ENCODE measurements at places on chromosomes 1 and 21.

DNA sequence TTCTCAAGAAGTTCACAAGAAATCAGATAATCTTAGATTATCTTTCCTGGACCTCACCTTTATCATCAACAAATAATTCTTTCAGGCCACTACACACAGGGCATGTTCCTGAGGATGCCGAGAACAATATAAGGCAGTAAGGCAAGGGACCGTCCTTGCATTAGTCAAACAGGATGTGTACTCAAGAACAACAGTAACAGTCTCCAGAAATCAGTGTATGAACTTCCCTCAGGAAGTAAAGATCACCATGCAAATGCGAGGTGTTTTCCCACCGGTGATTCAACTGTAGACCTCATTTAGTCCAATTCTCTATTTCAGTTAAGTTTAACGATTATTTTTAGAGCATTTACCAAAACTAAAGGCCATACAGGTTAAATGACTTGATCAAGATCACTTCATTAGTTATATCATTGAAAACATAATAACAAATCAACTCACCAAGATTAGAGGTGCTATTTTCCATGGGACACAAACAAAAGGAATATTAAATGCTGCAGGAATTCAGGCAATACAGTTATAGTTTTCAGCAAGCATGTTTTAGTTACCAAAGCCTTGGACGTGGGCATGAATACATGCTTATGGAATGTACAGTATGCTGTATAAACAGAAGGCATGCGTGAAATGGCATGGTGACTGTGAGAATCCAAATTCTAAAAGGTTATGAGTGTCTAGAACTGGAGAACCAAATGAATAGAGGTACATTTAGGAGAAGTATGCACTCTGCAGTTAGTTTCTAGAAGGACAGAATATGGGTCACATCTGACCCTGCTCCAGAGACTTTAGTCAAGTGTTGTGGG is 145.2 kb downstream of the TNR start:
- no peak for DNase-seq

DNA sequence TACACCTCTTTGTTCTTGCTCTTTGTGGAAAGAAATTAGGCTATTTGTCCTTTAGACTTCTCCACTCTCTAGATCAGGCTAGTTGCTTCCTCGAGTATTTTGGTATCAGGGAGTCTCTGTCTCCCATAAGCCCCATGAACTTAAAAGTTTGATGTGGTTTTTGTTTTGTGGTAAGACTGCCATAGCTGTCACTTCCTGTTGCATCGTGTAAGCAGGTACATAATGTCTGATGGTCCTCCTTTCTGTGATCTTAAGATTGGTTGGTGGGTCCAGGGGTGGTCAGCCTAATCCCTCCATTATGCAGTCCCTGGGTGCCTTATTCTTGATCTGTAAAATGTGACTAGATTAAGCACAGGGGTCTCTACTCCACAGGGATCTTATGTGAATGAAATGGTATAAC is 23.1 kb downstream of the CD53 start:
- DNase-seq, result no peak

GRCh38 chr1:56584910-56585528 is 5.7 kb upstream of the PLPP3 start:
- peak; percentile 38 for DNase-seq

- DNase-seq, result no peak
Observed at GRCh38 chr1:53781654-53782053, 42.7 kb upstream of the GLIS1 start.

DNA sequence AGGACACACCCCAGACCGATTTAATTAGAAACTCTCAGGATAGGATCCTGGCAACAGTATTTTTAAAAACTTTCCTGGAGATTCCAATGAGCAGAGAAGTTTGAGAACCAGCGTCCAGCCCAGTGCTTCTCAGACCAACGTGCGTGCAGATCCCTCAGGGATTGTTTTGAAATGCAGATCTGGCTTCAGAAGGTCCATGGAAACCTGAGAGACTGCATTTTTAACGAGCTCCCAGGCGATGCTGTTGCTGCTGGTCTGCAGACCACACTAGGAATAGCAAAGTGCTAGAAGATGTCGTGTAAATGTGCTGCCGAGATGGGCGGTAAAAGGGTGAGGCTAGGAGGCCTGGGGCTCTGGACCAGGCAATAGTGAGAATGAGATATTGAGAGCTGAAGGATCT is 18.4 kb upstream of the CASQ1 start:
- DNase-seq, result no peak

DNA sequence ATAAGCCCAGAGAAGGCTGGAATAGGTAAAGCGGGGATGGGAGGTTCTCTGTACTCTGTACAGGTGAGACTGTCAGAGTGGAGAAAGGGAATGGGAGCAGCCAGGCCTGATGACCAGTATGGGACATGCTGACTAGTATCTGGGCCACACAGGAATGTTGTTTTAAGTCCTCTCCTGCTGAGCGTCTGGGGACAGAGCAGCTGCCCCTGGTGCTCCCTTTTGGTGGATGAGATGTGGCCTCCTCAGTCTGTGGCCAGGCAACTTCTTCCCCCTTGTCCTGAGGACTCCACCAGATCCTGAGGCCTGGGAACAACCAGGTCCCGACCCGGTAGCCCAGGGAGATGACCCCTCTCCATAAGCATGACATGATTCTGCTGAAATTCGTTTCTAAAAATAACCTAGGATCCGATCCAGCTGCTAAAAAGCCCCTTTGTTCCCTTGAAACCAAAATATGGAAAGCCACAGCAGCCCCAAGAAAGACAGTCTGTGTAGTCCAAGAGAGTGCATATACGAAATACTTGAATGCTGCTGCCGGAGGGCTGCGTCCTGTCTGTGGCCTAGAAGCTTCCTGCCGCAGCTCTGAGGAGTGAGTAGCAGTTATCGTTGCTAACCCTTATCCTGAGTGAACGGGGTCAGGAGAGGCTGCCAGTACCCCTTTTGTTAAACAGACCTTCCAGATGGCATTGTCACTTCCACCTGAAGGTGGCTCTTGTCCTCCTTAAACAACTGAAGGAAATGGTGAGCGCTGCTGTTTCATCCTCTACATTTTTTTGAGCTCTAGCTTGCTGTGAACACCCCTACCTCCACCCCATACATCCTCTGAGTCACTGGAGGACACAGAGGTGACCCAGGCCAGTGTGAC is 47.1 kb downstream of the ATP2B4 start:
- no peak for DNase-seq

DNA sequence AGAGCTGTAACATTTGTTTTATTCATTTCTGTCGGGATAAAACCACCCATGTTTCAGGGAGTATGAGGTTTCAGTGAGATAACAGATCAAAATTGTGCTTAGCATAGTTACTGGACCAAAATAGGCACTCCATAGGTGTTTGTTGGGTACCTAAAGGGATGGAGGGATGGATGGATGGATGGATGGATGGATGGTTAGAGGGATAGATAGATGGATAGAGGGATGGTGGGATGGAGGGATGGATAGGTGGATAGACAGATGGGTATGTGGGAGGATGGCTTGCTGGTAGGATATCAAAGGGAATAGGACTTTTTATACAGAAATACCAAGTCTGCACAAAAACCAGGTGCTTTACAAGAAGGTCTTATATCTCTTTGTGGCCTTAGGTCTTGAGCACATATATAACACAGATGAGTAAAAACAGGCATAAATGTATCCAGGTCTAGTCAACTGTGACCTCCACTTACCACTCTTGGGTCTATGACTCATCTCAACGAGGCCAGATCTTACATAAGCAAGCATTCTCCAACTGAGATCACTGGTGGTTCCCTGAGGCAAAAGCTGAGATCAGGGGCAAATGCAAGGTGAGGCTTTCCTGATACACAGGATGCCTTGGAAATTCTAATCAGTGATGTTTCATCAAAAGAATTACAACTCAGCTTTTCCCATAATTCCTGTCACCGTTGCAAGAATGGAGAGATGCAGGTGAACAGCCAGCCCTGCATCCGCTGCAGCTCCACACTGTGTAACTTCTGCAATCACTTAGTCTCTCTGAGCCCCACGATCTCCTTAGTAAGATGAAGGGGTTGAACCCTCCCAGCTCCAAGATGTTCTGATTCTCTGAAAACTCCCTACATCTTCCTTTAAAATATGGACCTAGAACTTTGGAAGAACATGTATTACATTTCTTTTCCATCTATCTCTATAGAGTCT is 32.0 kb downstream of the PTAFR start:
- no peak for DNase-seq

- DNase-seq, result no peak
Observed at GRCh38 chr1:77370161-77370560, 88.3 kb downstream of the AK5 start.

GRCh38 chr1:59316497-59317128 is 19.7 kb downstream of the FGGY start:
- DNase-seq, result no peak

DNA sequence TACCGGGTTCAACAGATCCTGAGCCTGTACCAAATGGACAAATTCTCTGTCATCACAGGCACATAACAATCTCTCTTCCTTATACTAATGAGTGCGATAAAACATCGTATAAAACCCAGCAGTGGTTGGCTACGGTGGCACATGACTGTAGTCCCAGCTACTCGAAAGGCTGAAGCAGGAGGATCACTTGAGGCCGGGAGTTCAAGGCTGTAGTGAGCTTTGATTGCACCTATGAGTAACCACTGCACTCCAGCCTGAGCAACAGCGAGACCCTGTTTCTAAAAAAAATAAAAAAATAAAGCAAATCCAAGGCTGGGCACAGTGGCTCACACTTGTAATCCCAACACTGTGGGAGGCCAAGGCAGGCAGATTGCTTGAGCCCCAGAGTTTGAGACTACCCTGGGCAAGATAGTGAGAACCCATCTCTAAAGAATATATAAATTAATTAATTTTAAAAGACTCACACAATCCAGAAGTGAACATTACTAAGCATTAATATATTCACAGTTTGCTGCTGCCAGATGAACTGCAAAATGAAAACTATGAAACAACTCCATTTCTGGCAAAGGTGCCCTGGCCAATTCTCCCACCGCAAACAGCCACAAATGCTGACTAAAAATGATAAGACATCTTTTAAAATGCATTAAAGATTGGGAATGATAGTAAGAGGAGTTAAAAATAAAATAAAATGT is 13.1 kb downstream of the ZBTB17 start:
- no peak for DNase-seq

DNA sequence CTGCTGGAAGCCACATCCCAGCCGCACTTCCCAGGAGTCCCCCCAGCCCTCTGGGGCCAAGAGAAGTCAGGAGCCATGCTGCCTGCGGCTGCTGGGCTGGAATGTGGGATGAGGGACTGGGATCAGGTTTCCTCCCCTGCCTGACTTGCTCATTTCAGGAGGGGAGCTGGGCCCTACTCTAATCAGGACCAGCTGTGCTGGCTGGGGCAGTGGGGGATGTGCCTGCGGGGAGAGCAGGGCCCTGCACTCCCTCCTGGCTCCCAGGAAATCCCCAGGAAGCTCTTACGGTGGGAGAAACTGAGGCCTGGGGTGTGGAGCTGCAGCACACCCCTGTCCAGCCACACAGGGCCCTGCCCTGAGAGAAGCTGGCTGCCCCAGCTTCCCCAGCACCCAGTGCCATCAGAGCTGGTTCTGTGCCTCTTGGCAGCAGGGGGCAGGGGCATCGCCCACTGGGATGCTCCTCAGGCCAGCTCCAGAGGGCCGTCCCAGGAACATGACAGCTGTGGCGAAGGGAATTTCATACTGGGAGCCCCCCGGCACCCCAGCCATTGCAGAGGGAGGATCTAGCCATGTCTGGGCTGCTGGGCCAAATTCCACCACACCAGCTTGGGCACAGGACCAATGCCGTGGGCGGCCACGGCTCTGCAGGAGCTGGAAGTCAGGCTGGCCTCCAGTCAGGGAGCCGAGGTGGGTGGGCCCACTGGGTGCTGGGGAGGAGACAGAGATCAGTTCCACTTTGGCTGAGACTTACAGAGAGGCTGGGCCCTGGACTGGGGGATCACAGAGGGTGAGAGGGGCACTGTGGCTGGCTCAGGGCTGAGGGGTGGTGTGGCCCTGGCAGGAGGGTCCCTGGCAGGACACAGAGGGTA is 21.3 kb upstream of the PRSS38 start:
- no peak for DNase-seq

DNA sequence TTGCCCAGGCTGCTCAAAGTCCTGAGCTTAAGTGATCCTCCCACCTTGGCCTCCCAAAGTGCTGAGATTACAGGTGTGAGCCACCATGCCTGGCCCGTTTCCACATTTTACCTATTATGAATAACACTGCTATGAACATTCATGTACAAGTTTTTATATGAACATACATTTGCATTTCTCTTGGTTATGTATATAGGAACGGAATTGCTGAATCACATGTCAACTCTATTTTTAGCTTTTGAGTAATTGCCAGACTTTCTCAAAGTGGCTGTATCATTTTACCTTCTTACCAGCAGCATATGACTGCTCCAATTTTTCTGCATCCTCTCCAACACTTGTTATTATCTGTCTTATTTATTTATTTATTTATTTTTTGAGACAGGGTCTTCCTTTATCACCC is 2.7 kb downstream of the SPATA21 start:
- DNase-seq, result no peak

GRCh38 chr1:187844313-187844712 is 1015.6 kb downstream of the PLA2G4A start:
- no peak for DNase-seq

DNA sequence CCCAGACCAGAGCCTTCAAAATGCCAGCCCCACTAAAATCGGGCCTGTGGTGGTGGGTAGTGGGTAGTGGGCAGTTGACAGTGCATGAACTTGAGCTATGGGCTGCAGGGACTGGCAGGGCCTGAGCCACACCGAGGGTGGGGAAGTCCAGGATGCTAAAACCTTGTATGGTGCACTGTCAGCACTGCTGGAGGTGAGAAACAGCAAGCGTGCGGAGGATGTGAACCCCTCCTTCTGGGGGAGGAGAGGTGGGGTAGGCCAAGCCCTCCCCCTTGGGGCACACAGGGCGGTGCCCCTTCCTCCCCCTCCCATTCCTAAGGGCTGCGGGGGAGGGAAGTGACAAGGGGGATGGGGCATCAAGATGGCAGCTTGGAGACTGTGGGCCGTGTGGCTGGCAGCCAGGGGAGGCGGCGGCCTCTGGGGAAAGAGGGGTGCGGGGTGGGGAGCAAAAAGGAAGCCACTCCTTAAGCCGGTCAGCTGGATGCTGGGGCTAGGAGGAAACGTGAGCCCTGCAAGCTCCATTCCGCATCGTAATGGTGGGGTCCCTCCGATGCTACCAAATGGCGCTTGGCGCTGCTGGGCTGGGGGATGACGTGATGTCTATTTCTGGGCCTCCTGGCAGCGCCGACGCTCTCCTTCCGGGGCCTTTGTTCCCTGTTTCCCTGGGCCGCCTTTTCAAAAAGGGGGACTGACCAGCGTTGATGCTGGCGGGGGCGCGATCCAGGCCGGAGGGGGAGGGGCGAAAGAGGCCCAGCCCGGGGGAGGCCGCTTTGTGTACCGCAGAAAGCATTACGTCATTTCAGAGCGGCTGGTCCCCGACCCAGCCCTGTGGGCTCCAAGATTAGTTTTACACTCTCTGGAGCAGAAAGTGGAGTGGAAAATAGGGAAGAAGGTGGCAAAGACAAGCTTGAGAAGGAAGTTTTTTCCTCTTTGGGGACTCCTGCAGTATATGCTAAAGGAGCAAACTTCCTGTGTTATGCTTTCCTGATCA is 809 bp downstream of the SYT11 start:
- peak; percentile 94 for DNase-seq

Data from NCI-H2081 (cell line).